GM04504 (cell line): ENCODE measurements at places on chromosomes 6 and 20.

- DNase-seq = no peak
These were observed 335.6 kb upstream of the BTBD3 start for GRCh38 chr20:11582060-11582459.

GRCh38 chr20:7911586-7912330 is 28.5 kb downstream of the HAO1 start:
- no peak for DNase-seq

GRCh38 chr6:96014846-96015517 is 792 bp upstream of the FUT9 start:
- no peak for DNase-seq

DNA sequence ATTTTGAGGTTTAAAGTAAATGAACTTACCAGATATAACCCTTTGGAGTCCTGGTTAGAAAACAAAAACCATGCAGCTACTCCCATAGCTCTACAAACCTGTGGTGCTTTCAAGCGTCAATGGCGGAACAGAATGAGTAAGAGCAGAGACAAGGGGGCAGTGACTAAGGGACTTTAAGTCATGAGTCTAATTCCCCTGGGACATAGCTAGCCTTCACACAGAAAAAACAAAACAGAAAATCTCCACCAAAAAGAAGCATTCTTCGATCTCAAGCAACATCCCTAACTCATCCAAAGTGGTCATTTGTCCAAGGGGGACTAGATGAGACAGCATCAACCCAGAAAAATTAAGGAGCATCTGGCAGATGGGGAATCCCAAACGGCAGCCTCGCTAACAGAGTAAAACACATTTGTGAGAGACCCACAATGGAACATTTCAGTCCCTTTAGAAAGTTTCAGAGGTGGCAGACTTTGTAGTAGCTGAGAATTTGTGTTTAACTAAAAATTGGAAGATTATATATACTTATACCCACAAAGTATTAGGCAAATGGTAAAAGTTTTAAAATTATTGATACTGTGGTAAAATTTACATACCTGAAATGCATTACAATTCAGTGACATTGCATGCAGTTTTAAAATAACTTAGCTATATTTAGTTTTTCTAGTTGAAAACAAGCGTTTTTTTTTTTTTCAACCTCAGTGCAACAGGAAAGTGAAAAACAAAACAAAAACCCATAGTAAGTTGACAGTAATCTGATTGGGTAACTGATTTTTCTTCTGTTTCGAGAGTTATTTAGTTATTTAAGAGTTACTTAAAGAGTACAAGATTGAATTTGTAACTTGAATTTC is 67.5 kb downstream of the KCNQ5 start:
- no peak for DNase-seq

- no peak for DNase-seq
These were observed 14.0 kb upstream of the MRGBP start for GRCh38 chr20:62782149-62782892.

- peak; percentile 5 for DNase-seq
These were observed 2.7 kb upstream of the MYT1 start for GRCh38 chr20:64161356-64162238.

- no peak for DNase-seq
These were observed 48.4 kb downstream of the CPXM1 start for GRCh38 chr20:2751878-2752566.
